Substantia nigra (tissue), 51 donors: ENCODE measurements at places on chromosomes 4 and X.

DNA sequence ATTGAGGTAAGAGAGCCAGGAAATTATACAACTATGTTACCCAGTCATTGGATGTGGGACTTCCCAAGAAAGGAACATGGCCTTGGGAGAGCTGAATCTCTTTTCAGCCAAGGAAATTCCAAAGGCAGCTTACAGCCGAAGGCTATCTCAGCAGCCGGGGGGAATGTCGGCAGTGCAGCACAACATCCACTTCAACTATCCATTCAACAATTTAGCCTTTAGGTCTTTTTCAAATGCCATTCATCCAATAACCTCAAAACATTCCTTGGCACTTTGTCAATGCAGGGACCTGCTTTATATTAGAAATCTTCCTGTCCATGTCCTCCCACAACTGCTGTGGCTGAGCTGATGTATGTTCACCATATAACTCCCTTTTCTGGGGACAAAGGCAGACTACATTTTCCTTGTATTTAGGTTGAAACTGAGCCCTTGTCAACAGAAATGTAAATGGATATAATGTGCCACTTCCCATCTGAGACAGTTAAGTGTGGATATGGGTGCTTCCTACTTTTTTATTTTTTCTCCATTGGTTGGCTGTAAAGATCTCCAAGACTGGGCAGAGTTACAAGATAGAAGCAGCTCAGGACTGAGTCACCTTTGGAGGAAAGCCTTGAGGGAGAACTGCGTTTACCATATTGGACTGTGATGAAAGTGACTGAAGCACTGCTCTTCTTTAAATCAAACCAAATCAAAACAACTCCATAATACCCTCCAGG, 94.8 kb downstream of the GPRIN3 start:
- no peak for DNase-seq

GRCh38 chrX:148540671-148541583, 40.5 kb downstream of the AFF2 start:
- no peak for DNase-seq

GRCh38 chrX:100731441-100732281, at the start of gene SYTL4:
Gene SYTL4, minus strand, starts transcription at chrX:100732121. Its CDS starts 30,084 bp downstream, at chrX:100702037.
- DNase-seq: peak; percentile 3

DNA sequence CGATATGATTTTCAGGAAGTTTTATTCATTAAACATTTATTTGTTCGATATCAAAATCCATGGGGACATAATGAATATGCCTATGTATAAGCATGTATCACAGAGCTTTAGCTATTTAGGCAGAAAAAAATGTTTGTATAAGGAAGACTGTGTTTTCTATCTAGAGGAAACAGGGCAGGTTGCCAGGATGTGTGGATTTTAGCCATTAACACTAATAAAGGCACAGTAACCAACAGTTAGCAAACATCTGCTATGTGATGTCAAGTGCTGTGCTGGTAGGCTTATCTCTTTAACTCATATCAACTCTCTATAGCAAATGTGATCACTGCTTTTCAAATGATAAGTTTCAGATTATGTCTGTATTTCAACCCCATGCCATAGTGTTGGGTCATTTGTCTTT, 708.9 kb upstream of the HS3ST1 start:
- no peak for DNase-seq

- DNase-seq: no peak
These were observed 47.5 kb downstream of the NKX6-1 start for GRCh38 chr4:84451546-84451945.

DNA sequence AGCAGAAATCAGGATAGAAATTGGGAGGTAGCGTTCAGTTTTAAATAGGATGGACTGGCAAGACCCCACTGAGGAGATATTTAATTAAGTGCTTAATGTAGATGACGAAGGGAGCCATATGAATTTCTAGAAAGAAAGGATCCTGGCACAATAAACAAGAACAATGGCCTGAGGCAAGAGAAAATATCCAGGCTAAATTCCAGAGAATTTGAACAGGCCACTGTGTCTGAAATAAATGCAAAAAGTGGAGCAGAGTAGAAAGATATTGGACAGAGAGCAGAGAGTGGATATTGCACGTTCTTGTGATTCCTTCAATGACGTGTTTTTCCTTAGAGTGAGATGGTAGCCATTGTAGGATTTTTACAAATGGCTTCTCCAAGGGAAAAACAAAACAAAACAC, 1504.8 kb downstream of the C4orf33 start:
- DNase-seq: no peak

GRCh38 chr4:35772291-35772690, 472.0 kb downstream of the ARAP2 start:
- no peak for DNase-seq

DNA sequence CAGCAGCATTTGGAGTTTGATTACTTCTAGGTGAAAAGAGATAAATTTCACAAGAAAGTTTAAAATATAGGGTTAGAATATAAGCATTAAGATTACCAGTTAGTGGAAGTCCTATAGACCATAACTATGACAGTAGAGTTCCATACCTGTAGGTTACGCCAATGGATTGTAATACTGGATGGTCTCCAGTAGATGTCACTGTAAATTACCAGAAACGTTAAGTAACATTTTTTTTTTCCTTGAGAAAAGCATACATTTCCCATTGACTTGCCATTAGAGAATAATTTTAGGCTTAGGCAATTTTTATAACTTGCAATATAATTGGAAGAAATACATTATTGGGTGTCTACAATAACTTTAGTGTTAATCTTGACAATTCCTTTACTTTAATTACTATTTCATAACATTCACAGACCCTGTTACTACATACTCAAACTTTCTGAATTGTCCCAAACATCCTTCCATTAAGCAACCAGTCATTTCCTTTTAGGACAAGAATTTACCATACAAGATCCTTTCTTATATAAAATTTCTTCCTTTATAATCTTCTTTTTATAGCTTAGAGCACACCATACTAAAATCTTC, 304.1 kb upstream of the TECRL start:
- no peak for DNase-seq

- DNase-seq: no peak
These were observed 53.4 kb downstream of the KDR start for GRCh38 chr4:55071951-55072350.

- no peak for DNase-seq
These were observed 51.2 kb downstream of the TRIML1 start for GRCh38 chr4:188190461-188190860.

DNA sequence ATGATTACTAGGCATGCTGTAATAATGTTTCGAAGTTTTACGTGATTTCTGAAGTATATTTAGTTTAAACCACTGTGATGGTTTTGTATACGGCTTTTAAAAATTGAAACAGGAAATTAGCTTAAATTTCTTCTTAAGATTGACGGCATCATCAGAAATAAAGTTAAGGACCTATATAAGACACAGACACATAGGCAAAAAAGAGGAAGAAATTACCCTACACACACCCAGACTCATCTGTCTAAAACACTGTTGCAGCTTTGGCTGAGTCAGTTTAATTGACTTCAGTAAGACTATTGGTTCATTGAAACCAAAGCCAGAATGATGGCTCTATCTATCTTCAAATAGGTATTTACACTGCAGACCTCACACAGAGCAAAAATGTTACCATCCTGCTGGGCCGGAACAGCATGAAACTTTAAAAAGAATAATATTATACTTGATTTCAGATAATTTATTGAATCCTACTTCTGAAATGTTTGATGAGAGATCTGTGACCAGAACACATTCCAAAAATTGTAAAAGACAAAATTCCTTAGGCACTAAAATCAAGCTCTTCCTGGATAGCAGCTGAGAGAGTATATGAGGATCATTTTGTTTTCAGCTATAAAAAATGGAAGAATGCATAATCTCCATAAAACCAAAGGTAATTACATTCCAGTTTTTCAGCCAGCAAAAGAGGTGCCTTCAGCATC, 4.5 kb downstream of the HHIP start:
- no peak for DNase-seq

- no peak for DNase-seq
These were observed 5.0 kb downstream of the WAS start for GRCh38 chrX:48688531-48689150.

DNA sequence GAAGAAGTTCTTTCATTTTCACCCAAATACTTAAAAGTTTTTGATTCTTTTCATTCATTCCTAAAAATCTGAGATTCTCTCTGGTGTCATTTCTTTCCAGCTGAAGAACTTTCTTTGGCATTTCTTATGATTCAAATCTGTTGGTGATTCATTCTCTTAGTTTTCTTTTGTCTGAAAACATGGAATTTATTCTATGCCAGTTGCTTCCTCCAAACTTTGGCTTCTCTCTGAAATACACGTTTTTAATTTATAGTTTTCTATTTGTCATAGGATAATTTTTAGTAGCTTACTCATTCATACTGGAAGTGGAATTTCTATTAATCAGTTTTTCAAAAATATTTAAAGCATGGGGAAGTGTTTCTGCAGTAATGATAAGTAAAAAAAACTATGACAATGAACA, 1012.0 kb downstream of the RPA4 start:
- no peak for DNase-seq

DNA sequence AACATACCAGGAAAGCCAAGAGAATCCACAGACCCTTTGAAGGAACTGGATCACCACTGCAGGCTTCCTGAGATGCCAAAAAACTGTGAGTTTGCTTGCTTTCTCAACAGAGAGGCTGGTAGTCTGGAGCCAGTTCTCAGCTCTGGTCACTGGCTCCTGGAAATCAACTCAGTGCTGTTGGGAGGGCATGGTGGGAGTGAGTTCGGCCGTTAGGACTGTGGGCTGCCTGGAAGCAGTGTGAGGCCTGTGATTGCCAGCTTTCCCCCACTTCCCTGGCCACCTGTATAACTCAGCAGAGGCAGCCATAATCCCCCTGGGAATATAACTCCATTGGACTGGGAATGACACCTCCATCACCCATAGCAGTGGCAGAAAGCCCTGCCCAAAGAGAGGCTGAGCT, 122.0 kb upstream of the FSTL5 start:
- DNase-seq: no peak

DNA sequence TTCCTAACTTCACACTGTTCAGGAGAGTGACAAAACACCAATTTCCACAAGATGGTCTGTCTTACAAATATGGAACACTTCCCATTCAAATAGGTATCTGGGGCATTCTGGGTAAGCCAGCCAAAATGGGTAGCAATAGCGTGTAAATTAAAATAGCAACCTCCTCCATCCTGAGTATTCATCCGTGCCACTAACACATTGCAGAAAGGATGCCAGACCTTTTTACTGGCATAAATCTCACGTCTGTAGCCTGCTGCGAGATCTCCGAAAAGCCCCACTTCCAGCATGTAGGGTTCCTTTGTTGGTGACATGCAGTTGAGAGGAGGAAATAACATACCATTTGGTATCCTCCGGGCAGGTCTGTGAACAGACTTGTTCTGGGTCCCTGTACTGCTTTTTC, 52.7 kb upstream of the RAI2 start:
- DNase-seq: no peak

DNA sequence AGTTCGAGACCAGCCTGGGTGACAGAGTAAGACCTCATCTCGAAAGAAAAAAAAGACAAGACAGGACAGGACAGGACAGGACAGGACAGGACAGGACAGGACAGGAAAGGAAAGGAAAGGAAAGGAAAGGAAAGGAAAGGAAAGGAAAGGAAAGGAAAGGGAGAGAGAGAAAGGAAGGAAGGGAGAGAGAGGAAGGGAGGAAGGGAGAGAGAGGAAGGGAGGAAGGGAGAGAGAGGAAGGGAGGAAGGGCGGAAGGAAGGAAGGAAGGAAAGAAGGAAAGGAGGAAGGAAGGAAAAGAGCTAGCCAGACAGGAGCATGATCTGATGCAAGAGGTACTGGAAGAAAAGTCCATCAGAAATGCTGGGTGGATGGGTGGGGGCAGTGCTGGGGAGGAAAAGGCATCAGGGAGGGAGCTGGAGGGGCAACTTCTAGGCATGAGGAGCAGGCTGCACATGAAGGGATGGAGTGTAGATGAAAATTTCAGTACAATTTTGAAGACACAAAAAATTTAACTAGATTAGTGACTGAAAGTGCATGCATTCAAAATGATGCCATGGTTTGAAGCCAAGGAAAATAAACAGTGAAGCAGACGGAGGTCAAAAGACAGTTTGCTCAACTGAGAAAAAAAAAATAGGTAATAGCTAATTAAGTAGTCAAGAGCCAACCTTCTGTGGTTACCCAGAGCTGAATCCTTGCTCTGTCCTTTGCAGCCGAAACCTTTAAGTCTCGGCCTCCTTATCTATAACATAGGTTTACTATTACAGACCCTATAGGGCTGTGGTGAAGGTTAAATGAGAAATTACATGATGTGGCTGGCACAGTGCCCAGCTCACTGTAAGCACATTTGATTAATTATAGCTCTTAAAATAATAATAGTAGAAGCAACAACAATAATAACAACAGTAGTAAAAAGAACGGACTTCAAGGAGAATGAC, 59.9 kb downstream of the ZNF827 start:
- no peak for DNase-seq

- no peak for DNase-seq
These were observed 122.2 kb downstream of the NHS start for GRCh38 chrX:17497193-17497592.

GRCh38 chr4:63901304-63901703, 507.9 kb downstream of the TECRL start:
- no peak for DNase-seq

GRCh38 chr4:44422912-44423311, 25.7 kb downstream of the KCTD8 start:
- no peak for DNase-seq

DNA sequence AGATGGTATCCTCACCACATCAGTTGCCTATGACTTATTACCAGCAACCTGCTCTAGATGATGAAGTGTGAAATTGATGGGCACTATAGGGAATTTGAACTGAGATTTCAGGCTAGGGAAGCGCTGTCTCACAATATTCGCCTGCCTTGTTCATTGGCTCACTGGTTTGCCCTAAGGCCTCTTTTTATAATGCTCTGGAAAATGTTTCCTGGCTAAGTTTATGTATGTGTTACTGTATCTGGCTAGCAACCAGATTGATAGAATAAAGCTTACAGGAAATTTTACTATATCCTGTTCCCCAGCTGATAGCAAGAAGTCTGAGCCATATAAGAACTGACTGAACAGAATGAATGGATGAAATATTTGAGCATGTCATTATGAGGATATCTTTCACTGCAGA, 71.6 kb downstream of the GSTCD start:
- DNase-seq: no peak

DNA sequence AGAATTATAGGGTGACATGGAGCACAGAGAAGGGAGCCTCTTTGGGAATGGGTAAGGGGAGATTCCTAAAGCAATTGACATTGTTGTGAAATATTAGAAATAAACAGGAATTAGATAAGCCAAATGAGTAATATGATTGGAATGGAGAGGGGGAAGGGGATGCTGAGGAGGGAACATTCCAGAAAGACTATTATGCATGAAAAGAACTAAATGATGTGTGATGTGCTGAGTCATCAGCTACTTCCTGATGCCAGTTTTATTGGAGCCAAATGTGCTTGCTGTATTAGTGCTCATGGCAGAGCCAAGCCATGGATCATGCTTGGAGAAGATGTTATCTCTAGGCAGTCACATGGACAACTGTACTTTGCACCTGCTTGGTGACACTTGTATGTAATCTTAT, 189.0 kb upstream of the HCCS start:
- DNase-seq: no peak
